Stimulated activated CD4-positive, alpha-beta T cell treated with anti-CD3 and anti-CD28 coated beads, TNF-alpha, amount 100 ng/mL, for 48 hours (primary cell): ENCODE measurements at places on chromosomes 3 and 15.
A peak's percentile ranks its signal among the peaks of the same experiment; 100 is the strongest.

DNA sequence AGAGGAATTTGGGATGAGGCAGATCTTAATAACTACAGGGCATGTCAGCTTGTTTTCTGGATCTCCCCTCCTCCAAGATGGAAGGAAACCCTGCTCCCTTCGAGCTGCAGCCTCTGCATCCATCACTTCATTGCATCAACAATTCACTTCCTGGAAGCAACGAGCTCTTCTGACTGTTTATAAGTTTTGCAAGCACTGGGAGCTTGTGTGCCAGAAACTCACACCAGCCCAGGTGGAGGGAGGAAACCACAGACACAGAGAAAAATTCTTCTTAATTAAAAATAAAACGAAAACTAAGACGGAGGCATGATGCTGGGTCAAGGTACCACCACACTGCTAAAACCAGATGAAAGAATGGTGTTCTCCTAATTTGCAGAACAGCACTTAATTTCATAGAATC, 10.6 kb downstream of the LRIG1 start:
- DNase-seq = no peak

GRCh38 chr3:173013219-173013832, 127.7 kb downstream of the SPATA16 start:
- no peak for DNase-seq

DNA sequence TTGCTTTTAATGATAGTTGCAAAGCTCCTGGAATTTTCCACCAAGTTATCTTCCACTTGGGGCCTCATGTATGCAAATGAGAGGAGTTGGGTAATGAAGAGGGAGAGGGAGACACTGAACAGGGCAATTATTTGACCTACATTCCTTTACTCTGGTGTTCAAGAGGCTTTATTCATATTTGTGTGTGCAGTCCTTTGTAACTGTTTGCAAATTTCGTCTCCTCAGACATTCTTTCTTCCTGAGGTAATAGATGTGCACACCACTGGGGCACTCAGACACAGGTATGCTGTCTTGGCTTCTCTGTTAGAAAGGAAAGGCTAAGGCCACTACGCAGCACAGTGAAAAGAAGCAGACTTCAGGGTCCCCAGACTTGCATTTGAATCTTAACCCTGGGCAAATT, 189.7 kb upstream of the IL12A start:
- no peak for DNase-seq

GRCh38 chr3:177552051-177552450, 354.8 kb upstream of the TBL1XR1 start:
- DNase-seq = no peak

GRCh38 chr15:53911431-53911830, 66.8 kb upstream of the UNC13C start:
- no peak for DNase-seq

DNA sequence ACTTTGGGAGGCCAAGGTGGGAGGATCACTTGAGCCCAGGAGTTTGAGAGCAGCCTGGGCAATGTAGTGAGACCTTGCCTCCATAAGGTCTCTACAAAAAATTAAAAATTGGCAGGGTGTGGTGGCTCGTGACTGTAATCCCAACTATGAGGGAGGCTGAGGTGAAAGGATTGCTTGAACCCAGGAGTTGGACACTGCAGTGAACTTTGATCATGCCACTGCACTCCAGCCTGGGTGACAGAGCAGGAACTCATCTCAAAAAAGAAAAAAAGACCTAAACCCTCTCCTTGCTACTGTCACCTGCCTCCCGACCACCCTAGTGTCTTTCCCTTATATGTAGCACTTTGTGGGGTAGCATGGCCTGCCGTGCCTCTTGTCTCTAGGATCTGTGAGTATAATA, 23.8 kb upstream of the AQP9 start:
- DNase-seq = no peak

- no peak for DNase-seq
Measured at GRCh38 chr3:170128259-170128976, 53.1 kb downstream of the PHC3 start.

DNA sequence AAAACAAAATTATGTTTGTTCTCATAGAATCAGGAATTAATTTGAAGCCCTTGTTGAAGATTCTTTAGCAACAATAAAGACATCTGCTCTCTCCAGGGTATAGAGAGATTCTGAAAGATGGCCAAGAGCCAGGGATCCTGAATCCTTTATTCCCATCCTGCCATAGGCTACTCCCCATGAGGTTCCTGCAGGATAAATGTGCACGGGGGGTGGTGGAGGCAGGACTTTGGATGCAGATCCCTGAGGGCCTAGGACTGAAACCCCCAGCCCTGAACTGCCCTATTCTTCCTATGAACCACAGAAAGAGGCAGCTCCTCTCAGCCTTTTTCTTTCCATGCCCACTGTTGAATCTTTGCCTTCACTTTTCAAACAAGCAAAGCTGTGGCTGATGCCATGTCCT, 17.1 kb downstream of the TMEM108 start:
- DNase-seq = no peak

DNA sequence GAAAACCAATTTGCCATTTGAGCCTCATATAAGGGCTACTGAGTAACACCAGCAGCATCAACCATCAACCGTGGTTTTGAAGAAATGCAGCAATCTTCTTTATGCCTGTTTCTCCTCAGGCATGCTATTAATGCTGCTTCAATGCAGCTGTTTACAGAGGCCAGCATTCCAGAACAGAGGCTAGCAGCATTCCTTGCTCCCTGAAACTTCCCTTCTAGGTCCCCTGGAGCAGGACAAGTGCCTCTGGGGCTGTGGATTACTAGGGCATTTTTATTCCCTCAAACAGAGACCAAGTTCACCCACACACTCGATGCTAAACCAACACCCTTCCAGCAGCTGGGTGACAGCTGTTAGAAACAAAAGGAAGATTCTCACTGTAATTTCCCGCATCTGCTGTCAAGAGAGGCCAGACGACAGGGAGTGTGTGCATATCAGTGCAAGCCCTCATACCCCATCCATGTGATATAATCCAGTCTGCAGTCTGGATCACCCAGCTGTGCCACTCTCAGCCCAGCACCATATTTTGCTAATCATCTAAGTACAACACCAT, 57.5 kb downstream of the HOMER2 start:
- no peak for DNase-seq

DNA sequence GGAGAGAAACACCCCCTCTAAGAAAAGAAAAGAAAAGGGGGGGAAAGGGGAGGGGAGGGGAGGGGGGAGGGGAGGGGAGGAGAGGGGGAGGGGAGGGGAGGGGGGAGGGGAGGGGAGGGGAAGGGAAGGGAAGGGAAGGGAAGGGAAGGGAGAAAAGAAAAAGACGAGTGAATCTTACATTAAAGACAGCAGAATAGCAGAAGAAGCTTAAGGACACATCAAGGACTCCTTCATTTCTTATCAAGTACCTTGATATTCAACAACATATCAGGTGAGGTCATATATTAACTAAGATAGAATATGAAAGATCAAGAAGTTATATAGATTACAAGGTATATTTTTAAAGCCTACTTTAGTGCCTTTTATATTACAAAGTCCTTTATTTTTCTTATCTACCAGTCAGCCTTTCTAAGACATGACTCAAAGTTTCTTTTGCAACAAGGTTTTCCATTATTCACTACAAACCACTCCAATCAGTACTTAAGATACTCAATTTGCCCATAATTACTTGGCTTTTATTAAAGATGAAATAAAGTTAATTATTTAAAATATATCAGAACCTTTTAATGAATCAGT, 17.7 kb upstream of the AADAC start:
- DNase-seq = no peak

DNA sequence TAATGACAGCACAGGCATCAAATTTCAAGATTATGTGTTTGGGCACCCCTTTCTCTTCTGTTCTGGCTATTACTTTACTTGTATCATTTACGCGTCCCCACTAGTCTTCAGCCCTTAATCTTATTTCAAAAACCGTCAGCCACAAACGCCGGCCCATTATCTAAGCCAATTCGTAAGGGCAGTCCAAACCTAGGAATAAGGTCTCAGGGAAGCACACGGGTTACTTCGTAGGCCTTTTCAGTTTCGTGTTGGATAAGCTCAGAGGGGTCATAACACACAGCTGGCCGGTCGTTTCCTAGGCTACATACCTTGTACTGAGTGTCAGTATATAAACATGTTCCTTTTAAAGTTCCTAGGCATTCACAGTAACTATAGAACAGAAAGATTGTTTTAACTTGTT, 5.1 kb upstream of the DNAAF4 start:
- DNase-seq = no peak

DNA sequence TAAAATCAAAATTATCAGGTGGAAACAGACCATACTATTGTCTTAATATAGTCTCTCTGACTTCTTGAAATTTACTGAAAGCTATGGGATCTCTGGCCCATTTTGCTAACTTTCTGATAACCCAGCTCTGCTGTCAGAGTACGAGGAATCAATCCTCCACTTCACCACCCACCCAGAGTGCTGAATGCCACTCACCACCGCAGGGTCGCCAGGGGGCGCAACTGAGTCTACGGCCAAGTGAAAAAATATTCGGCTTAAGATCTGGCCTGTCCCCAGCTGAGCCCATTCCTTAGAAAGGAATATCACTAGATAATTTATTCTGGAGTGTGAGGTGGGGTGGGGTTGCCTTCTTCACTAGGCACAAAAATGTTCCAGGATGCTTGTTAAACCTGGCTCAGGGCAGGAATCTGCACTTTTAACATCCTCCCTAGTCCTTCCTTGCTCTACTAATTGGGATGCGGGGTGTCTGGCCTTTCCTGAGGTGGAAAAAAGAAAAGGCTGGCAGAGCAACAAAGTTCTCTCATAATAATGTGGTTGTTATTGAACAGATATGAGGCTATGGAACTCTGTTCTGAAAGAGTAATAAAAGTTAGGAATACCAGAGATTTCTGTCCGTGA, 520.6 kb downstream of the MFSD1 start:
- DNase-seq = peak; percentile 9

GRCh38 chr3:50648313-50648712, 26.4 kb upstream of the DOCK3 start:
- DNase-seq = no peak

DNA sequence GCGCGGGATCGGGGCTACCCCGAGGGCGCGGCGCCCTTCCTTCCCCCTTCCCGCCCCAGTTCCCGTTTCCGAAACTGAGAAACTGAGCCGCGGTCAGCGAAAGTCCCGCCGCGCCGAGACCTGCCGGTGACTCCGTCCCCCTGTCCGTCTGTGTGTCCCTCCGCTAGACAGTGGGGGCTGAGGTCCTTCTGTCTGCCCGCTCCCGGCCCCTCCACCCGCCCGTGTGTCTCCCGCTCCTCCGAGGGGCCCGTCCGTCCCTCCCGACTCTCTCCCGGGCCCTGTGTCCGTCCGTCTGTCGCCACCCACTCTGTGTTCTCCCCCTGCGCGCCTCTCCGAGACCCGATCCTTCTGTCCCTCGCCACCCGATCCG, 426 bp downstream of the PRKCD start:
- no peak for DNase-seq

- DNase-seq = no peak
Measured at GRCh38 chr3:151818361-151818760, 4.4 kb downstream of the AADAC start.

GRCh38 chr15:70258369-70259027, 160.8 kb upstream of the TLE3 start:
- peak; percentile 64 for DNase-seq

- DNase-seq = no peak
Measured at GRCh38 chr3:177249203-177249602, 51.9 kb upstream of the TBL1XR1 start.

GRCh38 chr3:29346828-29347227, 66.0 kb downstream of the RBMS3 start:
- DNase-seq = no peak

DNA sequence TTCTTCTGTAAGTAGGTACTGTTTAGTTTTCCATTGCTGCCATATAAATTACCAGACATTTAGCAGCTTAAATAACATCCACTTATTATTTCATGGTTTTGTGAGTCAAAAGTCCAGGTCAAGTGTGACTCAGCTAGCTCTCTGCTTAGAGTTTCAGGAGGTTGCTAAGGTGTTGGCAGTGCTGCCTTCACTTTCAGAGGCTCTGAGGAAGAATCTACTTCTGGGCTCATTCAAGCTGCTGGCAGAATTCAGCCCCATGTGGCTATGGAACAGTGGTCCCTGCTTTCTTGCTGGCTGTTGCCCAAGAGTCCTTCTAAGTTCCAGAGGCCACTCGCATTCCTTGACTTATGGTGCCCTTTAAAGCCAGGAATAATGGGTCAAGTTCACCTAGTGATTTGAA, 4.5 kb downstream of the CFAP44 start:
- no peak for DNase-seq

- no peak for DNase-seq
Measured at GRCh38 chr15:39100106-39100660, 480.7 kb upstream of the THBS1 start.

DNA sequence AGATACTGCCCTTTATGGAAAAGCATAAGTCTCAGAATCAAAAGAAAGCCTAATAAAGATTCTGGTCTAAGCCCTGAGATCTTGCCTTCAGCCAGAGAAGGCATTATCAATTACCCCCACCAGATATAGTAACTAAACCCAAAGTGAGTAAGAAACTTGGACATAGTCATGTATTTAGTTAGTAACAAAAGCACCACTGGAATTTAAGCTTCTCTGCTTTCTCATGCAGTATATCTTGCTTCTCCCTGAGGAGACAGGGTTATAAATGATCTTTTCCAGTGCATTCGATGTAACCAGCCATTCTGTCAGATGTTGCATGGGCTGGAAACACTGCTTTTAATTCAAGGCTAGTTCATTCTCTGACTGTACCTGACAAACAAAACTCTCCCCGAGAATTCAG, 946.7 kb downstream of the NAALADL2 start:
- DNase-seq = no peak

- DNase-seq = no peak
Measured at GRCh38 chr3:181729341-181729869, 17.7 kb downstream of the SOX2 start.

GRCh38 chr3:121660356-121661171, at the start of gene HCLS1:
Gene HCLS1, minus strand, starts transcription at chr3:121660903. Its CDS starts 2,556 bp downstream, at chr3:121658347.
- peak; percentile 43 for DNase-seq

DNA sequence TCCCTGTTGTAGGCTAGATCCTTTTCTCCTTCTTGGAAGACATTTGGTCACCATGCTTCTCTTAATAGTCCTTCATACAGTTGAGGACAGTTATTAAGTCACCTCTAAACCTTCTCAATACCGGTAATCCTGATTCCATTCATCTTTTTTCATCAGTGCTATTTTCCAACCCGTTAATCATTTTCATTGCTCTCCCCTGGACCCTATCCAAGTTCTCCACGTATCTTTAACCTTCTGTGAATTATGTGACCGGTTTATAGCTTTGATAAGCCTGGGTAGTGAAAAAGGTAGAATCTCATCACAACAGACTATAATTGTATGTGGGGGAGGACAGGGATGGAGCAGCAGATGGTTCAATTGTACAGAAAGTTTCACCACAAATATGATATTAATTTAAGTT, 168.5 kb downstream of the MECOM start:
- no peak for DNase-seq

- DNase-seq = no peak
Measured at GRCh38 chr3:131619821-131620220, 117.0 kb upstream of the MRPL3 start.

- no peak for DNase-seq
Measured at GRCh38 chr15:61621146-61621545, 392.0 kb upstream of the RORA start.

DNA sequence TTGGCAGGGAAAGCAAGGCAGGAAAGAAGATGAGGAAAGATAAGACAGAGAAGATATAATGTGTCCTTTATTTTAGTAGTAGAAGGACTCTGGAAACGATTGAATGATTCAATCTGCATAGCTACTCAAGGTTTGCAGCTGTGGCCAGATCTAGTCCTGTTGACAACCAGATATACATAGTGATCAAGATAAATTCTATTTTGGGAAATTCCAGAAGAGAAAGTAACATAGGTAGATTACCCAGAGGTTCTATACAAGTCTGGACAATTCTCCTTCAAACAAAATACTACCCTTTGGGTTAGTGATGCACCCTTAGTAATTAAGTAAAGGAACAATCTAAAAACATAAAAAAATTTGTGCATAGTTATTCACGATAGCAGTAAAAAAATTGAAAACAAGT, 9.4 kb downstream of the TERC start:
- no peak for DNase-seq
